ENCODE measurements at places on chromosomes 2 and 18.

DNA sequence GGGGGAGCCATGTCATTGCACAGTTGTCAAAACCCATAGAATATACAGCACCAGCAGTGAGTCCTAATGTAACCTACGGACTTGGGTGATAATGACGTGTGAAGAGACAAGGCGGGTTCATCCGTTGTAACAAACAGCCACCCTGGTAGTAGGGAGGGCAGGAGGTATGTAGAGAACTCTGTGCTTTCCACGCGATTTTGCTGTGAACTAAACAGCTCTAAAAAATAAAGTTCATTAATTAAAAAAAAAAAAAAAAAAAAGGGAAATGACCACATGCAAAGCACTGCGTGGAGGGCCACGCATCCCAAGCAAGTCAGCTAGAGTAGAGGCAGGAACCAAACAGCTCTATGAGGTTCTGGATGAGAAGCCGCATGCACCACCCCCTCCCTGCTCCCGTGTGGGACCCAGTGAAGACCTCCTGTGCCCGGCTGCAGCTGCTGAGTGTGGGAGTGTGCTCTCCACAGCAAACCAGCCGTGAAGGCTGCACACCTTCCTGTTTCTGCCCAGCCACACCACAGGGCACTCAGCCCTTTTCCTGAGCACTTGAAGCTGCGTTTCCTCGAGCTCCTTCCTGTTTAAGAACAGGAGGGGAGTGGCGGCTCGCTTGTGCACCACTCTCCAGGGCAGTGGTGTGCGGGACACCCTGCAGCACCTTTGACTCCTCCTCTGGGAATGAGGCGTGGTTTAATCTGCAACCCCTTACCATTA is 65.6 kb downstream of the ODC1 start:
- DNase-seq = no peak

DNA sequence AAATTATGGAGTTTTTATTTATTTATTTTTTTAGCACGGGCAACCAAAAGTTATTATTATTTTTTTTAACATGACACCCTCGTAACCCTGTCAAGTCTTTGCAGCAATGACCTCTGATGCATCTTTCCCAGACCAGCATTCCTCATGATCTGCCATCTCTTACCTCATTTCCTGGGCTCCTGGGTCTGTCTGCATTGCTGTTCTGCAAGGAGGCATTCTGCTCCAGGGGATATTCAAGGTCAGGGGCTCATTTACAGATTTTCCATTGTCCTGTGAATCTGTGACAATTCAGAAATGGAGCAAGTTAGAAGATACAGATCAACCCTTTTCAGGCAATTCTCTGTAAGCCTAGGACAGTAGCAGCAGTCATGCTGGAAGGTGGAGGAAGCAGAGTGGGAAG is 43.0 kb downstream of the NGEF start:
- no peak for DNase-seq

- no peak for DNase-seq
These were observed 70.6 kb upstream of the TEX51 start for GRCh38 chr2:126828051-126828450.

- no peak for DNase-seq
These were observed 161.1 kb downstream of the ESCO1 start for GRCh38 chr18:21439431-21439846.

DNA sequence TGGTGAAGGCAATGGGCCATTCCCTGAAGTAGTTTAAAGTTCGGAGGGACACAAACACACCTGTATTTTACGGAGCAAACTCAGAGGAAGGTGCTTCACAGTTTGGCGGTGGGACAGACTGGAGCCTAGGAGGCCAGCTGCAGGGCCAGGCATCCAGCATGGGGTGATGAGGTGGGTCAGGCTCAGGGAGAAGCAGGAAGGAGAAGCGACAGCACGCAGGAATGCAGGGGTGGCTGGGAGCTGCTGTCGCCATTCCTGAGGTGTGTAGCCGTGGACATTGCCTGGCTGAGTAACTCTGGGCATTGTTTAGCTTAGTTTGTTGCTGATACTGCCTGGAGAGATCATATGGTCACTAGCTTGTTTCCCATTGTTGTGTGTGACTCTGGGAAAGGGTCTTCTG is 35.8 kb upstream of the METTL21A start:
- DNase-seq = no peak

DNA sequence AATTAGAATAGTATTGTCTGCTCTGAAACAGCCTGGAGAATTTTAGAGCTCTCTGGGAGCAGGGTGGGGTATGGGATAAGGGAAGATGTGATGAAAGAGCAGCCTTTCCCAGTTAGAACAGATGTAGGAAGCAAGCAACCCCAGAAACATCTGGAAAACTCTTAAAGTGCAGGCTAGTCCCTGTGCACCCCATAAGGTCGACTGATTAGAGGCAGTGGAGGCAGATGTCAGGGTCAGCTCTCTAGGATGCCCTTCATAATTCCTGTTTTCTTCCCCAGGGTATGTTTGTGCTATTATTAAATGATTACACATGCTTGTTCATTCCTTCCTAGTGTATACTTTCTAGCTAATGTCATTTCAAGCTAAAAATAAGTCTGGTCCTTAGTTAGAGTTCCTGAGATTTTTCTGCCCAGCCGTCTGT is 41.7 kb downstream of the PTPRM start:
- no peak for DNase-seq

Measured in D721Med (cell line).